ENCODE measurements at places on chromosomes 1 and 21.

- no peak for DNase-seq
Observed at GRCh38 chr1:20753589-20753988, 21.1 kb upstream of the SH2D5 start.

DNA sequence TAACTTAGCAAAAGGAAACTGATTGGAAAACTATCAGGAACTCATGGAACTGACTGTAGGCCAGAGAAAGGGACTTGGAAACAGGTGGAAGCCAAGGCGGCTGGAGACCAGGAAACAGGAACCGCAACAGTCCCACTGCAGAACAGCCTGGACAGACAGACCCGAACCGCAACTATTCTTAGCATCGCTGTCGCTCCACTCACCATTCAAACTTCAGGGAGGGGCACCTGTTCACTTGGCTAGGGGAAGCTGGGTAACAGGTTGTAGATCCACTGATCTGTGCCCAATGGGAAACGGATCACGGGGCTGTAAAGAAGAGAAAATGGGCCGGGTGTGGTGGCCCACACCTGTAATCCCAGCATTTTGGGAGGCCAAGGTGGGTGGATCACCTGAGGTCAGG lies 61.9 kb downstream of the CLSTN1 start:
- no peak for DNase-seq

DNA sequence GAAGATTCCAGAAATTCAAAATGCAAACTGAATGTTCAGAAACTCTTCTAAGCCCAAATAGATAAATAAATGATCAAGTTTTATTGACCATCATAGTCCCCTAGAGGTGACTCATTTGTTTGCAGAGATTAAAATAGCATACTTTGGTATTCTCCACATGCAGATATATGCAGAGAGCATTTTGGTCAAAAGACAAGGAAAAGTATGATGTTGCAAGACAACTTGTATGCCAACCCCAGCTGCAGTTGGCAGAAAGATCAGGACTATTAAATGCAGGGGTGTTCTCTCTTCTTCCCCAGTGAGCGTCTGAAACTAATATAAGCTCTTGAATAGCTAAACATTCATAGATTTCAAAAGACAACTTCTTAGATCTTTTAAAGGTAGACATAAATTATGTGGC lies 404.9 kb downstream of the LTN1 start:
- no peak for DNase-seq

- no peak for DNase-seq
Observed at GRCh38 chr1:31804098-31804497, 11.7 kb downstream of the SPOCD1 start.

DNA sequence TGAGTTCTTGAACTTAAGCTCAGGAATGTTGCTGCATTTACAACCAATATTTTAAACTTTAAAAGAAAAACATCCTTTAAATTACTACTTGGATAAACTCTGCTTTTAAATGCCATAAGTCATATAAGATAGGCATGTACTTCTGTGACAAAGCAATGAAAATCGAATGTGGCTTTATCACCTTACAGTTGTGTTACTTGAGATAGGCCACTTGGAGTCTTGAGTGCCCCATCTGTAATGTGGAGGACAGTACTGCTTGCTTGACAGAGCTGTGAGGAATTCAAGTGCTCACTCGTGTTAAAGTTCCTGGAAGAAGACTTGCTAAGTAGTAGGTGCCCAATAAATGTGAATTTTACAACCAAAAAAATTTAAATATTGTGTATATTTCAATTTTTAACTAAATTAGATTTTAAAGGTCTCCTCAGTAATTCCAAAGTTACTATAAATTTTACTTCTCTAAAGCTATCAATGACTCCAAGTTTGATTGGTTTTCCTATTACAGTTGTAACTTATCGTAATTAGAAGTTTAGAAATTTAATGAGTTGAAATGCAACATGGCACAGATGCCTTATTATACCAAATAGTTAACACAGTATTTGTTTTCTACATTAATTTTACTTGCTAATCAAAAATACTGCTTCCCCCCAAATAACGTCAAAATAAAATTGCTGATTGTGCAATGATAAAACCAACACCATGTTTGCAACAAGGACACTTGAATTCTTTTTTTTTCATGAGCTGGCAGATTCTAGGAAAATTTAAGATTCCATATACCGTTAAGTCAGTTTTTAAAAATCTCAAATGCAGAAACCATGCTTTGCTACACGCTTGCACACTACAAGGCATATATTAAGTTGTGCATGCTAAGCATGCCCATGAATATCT lies 21.8 kb downstream of the PSMB2 start:
- no peak for DNase-seq

DNA sequence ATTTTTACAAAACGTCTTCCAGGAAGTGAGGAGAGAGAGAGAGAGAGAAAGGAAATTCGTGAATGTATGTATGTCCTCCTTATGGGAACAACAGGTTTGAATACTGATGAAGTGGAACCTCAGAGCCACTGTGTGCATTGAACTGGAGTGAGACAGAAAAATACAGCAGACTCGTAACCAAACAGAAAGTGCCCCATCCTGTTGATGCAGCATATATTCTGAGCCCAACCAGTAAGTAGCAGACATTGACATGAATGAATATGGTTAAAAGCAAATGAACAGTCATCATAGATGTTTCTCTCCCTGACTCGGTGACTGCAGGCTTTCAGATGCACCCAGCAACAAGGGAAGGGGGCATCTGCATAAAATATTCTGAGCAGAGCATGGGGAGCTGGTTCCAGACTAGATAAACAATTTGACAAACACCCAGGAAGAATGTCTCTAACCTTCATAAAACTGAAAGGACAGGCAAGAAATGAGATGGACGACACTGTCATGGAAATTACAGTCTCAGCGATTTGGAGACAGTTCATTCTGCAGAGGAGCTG lies 471.0 kb upstream of the PBX1 start:
- no peak for DNase-seq

Data from left colon (tissue), 2 donors.